ENCODE measurements at places on chromosomes 12 and 14. TPM values are rescaled to one million over a fixed set of nuclear protein-coding genes. Genes with fewer than 3 reads are reported as not detected.

Gene DTX1
- total RNA-seq = not detected

Gene ZC2HC1C
- total RNA-seq = 0.34 TPM

Gene PRMT5
- 43.9 TPM for total RNA-seq

Gene CYP46A1
- total RNA-seq = 0.22 TPM

Gene COCH
- 0.34 TPM for total RNA-seq

Gene SERPINA10
- total RNA-seq = not detected

Gene PLCZ1
- not detected for total RNA-seq

Gene FAIM2
- not detected for total RNA-seq

Gene SLC17A8
- not detected for total RNA-seq

Gene GLS2
- not detected for total RNA-seq

Gene CACNA1C
- 17.0 TPM for total RNA-seq
